BJ (cell line): ENCODE measurements at places on chromosomes 13 and 19. TPM values are rescaled to one million over a fixed set of nuclear protein-coding genes. Genes with fewer than 3 reads are reported as not detected.

DNA sequence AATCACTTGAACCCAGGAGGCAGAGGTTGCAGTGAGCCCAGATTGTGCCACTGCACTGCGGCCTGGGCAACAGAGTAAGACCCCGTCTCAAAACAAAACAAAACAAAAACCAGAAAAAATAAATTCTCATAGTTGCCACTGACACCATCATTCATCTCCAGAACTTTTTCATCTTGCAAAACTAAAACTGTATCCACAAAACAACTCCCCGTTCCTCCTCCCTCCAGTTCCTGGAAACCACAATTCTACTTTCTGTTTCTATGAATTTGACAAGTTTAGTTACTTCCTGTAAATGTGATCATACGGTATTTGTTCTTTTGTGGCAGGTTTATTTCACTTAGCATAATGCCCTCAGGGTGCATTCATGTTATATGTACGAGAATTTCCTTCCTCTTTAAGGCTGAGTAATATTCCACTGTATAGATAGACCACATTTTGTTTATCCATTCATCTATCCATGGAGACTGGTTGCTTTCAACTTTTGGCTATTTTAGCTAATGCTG lies 13.2 kb upstream of the ADGRE5 start:
- no peak for DNase-seq

DNA sequence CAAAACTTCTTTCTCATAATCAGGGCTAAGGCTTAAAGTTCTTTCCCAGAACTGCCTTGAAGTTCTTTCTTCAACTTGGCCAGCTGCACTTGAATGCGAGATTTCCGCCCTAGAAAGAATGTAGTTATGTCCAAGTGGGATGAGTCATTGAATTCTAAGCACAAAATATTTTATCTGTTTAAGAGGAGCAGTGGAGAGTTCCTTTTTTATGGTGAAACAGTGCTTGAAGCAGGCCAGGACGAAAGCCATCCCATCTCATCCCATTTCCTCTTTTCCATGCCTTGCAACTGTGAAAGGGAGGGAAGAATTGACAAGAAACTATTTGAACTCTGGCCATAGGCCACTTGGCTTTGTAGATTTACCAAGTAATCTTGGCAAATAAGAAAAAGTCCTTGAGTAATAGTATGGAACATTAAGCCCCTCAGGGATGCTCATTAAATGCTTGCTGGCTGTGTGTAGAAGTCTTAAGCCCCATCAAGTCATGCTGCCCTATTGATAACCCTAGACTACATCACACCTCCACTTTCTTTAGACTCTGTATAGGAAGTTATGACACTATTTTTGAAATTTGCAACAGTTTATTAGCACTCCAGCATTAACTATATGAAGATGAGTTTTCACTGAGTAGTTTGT lies 174.5 kb downstream of the KCTD12 start:
- peak; percentile 91 for DNase-seq

- DNase-seq, result no peak
These were observed 76.0 kb downstream of the ELF1 start for GRCh38 chr13:40943073-40943472.

The ZNF737 gene
- polyA plus RNA-seq, result 3.4 and 5.0 TPM in 2 replicates

The LSR gene
- 0.42 and 0.53 TPM in 2 replicates for polyA plus RNA-seq

The EBPL gene
- 43.3 and 52.2 TPM in 2 replicates for polyA plus RNA-seq
